A172 (cell line): ENCODE measurements at places on chromosomes 7 and 10. TPM values are rescaled to one million over a fixed set of nuclear protein-coding genes. Genes with fewer than 3 reads are reported as not detected.

Gene REEP3
- 69.1 and 101 TPM in 2 replicates for total RNA-seq

Gene RBP3
- not detected in 2 replicates for total RNA-seq

Gene FAM13C
- 0.22 TPM in 1 of 2 replicates, not detected in the other for total RNA-seq

Gene RPEL1
- 0.05 and 0.17 TPM in 2 replicates for total RNA-seq

Gene PRSS37
- total RNA-seq: not detected in 2 replicates

Gene RAB11FIP2
- total RNA-seq: 21.6 and 26.0 TPM in 2 replicates
